ENCODE measurements at places on chromosomes 1 and 21.
A peak's percentile ranks its signal among the peaks of the same experiment; 100 is the strongest.

DNA sequence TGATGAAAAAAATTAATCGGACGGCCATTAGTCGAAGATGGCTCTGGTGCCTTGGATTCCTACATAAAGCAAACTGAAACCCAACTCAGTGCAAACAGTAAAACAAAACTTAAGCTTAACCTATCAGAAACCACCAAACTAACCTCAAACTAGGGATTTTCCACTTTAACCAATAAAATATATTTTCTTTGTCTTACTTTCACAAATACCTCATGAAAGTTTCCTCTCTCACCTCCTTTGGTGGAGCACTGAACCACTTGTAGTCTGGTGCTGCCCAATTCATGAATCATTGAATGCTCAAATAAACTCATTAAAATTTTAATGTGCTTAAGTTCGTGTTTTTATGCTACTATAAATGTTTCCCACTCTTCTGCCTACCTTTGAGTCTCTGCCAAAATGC is 7.0 kb downstream of the ADORA3 start:
- no peak for DNase-seq

DNA sequence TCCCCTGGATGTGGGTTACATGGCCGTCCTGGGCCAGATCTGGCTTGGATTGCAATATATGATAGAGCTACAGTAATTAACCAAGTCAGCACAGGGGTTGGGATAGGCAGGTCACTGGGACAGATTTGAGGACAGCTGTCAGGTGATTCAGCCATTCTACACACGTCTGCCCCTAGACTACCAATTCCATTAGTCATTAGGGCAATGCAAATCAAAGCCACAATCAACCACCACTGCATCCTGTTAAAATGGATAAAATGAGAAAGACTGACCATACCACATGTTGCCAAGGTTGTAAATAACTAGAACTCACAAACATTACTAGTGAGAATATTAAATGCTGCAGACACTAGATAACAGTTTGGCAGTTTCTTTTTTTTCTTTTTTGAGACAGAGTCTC is 16.0 kb downstream of the C21orf58 start:
- no peak for DNase-seq

DNA sequence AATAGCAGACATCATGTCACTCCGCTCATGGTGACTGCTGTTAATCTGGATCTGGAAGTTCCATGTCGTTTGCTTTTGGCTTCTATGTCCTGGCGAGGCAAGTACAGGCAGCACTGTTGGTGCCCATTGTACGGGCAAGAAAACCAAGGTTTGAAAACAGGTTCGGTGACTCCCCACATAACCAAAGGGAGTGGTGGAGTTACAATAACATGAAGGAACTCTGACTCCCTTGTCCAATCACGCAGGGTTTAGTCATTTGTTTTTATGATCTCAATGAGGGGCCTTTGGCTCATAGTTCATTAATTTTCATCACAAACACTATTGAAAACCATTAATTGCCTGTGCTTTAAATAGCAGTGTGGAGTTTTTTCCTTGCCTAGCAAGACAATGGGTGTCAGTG is 82.9 kb upstream of the SSX2IP start:
- no peak for DNase-seq

DNA sequence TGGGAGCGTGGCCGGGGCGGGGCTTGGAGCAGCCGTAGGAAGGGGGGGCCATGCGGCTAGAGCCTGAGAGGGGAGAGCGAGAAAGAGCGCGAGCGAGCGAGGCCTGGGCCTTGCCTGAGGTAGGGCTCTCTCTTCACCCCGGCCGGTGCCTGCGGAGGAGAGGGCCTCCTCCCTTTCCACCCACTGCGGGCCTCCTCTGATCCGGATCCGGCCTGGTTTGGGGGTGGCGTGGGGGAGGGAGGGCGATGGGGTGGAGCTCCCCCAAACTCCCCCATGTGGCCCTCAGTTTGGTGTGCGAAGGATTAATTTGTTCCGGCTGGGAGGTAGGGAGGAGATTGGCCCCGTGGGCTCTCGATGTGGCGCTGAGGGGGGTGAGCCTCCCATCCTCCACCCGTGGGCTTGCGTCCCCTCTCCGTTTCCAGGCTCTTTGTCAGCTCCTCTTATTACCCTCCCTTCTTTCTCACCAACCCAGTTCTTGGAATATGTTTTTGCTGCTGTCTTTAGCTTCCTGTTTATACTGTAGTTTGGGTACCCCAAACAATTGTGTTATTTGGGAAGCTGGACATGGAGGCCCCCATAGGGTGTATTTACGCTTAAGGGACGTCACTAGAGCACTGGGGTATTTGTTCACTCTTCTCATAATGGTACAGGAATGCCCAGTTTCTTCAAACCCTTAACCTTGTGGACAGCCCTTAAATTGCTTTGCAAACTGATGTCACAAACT is 685 bp downstream of the UBAP2L start:
- peak; percentile 87 for DNase-seq

- DNase-seq: no peak
Measured at GRCh38 chr21:37195059-37195458, 72.1 kb downstream of the VPS26C start.

DNA sequence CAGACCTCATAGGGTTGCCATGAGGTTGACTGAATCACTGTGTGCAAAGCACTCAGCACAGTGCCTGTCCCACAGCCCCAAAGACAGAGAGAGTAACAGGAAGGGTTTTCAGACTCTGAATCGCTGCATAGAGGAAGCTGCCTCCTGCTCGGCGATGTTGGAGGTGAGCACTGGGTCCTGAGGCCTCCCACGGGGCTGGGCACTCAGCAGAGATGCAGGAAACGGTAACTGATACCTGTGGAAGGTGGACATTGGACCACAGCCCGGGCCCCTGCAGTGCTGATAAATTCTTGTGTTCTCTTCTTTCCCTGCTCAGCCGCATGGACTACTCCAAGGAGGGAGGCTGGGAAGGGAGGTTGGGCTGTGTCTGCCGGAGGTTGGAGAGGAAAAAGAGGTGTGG is 389.7 kb downstream of the PTPRU start:
- no peak for DNase-seq

DNA sequence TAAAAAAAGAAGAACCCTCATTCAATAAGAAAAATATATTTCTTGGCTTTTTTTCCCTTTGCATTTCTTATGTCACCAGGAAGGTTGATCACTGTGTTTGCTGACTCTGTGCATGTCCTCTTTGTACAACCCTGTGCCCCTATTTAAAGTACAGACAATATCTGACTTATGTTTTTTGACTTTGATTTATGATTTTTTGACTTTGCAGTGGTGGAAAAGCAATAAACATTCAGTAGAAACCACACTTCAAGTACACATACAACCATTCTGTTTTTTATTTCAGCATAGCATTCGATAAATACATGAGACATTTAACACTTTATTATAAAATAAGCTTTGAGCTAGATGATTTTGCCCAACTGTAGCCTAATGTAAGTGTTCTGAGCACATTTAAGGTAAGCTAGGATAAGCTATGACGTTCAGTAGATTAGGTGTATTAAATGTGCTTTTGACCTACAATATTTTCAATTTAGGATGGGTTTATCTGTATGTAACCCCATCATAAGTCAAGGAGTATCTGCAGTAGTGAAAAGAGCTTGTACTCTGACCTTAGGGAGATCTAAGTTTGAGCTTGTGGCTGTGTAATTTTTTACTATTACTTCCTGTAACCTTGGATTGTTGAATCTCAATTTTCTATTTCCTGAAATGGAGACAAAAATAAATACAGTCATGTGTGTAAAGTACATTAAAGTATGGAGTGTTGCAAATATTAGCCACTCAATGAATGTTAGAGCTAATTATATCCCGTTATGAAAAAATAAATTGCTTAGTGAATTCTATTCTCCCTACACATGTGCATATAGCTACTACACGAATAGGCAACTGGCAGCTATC is 1.2 kb downstream of the RNASEL start:
- no peak for DNase-seq
